ENCODE measurements at places on chromosomes 3 and 15.

- DNase-seq, result no peak
These were observed 3.0 kb upstream of the EDEM1 start for GRCh38 chr3:5184499-5184898.

DNA sequence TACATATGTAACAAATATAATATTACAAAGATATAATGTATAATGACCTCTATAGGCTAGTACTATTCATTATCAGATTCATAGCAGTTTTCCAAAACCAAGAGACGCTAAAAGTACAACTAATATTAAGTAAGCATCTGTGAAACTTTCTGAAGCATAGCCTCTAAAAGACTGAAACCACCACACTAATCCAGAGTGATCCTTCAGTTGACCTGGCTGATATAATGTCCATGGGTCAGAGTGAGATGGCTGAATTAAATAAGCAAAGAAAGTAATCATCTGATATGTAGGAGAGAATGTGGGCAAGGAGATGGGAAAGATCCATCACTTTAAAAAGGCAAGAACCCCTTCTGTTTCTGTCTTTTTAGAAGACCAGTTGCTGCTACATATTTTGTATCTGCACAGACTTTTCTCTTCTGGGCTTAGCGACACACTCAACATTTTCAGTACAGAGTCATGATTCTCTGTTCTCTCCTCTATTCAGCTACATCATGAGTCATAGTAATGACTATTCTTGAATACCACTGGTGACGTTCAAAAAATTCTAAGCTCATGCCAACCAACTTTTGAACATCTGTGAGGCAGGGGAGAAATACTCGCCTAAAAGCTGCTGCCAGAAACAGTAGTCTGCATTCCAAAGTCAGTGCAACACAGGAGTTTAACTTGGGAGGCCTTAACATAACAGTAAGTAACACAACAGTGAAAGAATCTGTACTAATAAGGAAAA is 149.6 kb downstream of the MAGI1 start:
- DNase-seq, result no peak

GRCh38 chr3:81752604-81753003 is 8.8 kb downstream of the GBE1 start:
- no peak for DNase-seq

GRCh38 chr3:41907330-41908073 is 54.4 kb downstream of the ULK4 start:
- no peak for DNase-seq

GRCh38 chr3:69560818-69561217 is 174.9 kb upstream of the FRMD4B start:
- no peak for DNase-seq

DNA sequence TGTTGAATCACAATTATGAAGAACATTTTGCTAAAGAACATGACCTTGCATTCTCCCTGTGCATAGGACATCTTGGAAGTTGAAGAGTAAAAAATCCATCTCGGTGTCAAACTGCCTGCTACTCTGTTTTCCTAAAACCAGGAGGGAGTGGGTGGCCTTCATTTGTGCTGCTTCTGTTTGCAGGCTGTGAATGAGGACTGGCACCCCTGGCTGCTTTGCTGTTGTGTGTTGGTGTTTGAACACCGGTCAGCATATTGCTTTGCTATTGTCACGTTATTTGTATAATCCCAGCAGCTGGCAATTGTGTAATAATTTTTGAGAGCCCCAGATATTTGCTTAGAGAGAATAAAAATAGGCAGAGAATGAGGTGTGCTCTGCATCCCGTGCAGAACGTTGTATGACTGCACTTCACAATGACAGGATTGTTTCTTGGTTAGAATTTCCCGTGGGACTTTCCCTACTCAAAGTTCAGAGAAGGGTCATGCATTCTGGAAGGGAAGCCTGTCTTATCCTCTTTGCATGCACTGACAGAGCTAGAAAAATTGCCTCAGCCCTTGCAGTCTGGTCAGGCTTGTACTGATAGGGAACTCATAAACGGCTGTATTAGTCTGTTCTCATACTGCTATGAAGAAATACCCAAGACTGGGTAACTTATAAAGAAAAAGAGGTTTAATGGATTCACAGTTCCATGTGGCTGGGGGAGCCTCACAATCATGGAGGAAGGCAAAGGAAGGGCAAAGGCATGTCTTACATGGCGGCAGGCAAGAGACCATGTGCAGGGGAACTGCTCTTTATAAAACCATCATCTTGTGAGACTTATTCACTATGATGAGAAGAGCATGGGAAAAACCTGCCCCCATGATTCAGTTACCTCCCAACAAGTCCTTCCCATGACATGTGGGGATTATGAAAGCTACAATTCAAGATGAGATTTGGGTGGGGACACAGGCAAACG is 16.3 kb downstream of the SV2B start:
- DNase-seq, result peak; percentile 96

DNA sequence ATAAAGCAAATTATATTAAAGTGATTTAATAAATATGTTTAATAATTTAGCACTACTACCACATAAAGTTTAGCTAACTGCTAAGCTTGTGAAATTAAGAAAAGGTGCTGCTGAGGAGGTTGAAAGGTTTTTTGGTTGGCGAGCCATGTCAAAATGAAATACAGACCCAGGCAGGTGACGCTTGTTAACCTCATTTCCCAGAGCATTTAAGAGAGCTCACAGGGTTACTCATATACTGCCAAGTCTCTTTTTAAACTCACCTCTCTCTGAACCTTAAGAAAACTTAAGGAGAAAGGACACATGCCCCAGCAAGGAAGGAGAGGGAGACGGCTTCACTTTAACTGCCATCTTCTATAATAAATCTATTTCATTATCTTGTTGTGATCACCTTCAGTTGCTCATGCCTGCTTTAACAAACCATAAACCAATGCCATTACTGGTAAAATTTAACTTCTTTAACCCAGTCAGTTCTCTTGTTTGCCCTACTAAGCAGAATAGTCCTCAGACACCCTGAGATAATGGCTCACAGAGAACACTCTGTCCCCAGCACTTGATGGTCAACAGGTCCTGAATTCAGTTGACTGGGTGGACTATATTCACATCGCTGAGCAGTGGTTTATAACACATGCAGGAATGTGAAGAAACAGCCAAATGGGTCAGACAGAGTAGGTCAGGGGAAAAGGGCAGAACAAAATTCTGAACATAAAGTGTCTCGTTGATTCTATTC is 540.1 kb downstream of the UNC13C start:
- DNase-seq, result no peak

GRCh38 chr3:1515882-1516281 is 423.1 kb downstream of the CNTN6 start:
- no peak for DNase-seq

GRCh38 chr3:180563406-180563805 is 38.6 kb upstream of the TTC14 start:
- DNase-seq, result no peak

- DNase-seq, result no peak
These were observed 748.5 kb upstream of the CBLB start for GRCh38 chr3:106617276-106617675.

- no peak for DNase-seq
These were observed 366.4 kb upstream of the RASGRP1 start for GRCh38 chr15:38930851-38931572.

DNA sequence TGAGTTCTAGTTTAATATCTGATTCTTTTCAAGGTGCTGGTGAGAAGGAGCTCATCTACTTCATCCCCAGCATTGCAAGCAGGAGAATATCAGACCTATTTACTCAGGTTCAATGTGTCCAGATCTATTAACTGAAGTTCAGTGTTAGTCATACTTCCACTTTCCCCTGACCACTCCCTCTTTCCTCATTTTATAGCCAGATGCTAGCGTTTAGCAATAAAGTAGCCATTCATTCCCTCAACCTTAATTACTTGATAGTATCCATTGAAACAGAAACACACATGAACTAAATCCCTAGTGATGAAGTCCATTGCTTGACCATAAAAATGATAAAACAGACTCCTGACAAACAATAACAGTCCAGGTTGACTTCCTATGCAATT is 60.0 kb downstream of the RPL22L1 start:
- DNase-seq, result no peak

GRCh38 chr3:171606151-171606751 is 146.0 kb upstream of the TNIK start:
- no peak for DNase-seq

- no peak for DNase-seq
These were observed 298.3 kb upstream of the GPR149 start for GRCh38 chr3:154728285-154728684.

DNA sequence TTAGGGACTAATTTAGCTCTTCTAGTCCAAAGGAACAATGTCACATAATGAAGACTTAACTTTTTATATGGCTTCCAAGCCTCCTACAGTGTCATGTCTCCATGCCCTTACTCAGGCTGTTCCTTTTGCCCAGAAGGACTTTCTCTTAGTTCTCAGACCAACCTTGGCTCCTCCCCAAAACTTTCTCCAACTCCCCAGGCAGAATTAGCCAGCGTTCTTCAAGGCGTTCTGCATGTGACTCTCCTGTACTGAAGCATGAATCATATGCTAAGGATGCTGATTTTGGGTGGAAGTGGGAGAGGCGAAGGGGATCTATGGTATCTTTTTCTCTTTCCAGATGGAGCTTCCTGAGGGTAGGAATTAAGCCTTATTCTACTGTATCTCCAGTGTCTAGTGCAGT is 335.1 kb upstream of the ICE2 start:
- no peak for DNase-seq

GRCh38 chr3:191972714-191973398 is 511.9 kb downstream of the PYDC2 start:
- no peak for DNase-seq

DNA sequence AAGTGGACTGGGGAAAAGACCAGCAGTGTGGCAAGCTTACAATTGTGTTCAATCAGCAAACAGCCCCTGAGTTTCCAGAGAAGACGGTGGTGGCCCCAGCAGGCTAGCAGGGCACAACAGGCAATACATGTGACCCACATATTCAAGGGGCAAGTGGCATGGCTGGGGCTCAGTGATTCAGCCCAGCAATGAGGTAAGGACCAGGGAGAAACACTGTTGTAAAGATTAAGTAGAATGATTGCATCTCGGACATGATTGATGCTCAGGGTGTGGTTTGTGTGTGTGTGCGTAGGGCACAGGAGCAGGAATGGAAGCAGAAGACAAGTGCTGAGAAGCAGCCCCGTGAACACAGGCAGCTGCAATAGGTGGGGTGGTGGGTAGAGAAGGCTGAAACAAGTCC is 37.9 kb downstream of the KLHL6 start:
- no peak for DNase-seq

GRCh38 chr15:31255732-31256377 is 70.8 kb upstream of the KLF13 start:
- DNase-seq, result no peak

DNA sequence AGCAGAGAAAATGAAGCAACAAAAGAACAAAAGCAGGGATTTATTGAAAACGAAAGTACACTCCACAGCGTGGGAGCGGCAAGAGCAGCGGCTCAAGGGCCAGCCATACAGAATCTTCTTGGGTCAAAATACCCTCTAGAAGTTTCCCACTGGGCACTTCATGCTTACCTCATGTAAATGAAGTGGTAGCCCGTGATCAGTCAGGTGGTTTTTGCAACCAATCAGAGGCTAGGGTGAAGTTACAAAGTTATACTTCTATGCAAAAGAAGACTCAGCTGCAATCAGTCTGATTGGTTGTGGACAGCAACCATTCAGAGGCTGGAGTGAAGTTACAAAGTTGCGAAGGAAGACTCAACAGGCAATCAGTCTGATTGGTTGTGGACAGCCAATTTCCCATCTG is 37.8 kb upstream of the TRH start:
- DNase-seq, result no peak

DNA sequence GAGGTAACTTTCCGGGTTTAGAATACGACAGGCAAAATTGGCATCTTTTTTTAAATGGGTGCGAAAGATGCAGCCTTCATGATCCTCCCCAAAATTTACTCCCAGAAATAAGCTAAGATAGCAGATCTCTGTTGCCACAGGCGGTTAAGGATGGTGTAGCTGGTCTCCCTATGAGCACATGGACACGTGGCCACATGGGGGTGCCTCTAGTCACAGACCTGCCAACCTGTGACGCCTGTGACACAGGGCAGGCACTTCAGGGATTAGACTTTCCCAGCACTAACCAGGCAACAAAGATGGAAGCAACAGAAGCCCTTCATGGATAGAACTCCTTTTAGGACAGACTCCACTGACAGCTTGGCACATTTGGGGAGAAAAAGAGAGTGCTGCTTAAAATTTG is 320.3 kb downstream of the THSD4 start:
- no peak for DNase-seq

DNA sequence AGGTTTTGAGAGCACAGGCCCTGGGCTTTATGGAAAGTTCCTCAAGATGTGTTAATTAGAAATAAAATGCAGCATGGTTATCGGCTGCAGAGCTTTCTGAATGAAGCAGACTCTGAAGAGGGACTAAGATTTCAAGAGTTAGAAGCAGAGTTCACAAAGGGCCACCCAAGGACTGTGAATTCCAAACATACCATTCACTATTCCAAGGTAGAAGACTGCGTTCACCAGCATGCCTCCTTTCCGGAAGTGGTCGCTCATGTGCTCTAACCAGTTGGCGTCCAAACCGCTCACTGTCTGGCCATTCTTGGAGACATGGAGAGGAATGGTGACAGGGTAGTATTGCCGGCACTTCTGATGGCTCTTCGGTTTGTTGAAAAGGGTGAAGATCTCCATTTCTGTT is 104.9 kb downstream of the OXNAD1 start:
- DNase-seq, result no peak

GRCh38 chr3:194687638-194688199 is 2.0 kb downstream of the FAM43A start:
- no peak for DNase-seq

GRCh38 chr3:24225385-24225950 is 269.2 kb downstream of the THRB start:
- no peak for DNase-seq

DNA sequence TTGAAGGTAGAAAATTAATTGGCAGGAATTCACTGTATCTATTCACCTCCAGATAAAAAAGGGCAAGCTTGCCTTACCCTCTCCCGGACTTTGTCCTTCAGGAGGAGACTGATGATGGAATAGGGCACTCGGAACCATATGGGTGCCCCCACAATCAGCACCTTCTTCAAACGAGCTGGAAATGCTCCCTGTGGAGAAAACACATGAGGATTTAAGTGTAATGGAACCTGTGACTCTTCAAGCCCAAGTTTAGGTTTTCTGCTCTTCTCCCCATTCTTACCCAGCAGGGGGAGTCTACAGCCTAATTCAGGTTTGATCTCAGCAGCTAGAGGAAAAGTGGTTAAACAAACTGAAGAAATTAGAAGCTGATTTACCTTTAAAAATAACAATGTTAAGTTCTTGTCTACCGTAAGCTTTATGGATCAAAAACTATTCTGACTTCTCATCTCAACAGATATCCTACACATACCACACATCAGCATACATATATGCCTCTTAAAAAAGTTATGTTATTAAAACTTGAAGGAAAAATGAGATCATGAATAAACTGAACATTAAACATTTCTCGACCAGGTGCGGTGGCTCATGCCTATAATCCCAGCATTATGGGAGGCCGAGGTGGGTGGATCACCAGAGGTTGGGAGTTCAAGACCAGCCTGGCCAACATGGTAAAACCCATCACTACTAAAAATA is 57.5 kb upstream of the SIN3A start:
- no peak for DNase-seq

DNA sequence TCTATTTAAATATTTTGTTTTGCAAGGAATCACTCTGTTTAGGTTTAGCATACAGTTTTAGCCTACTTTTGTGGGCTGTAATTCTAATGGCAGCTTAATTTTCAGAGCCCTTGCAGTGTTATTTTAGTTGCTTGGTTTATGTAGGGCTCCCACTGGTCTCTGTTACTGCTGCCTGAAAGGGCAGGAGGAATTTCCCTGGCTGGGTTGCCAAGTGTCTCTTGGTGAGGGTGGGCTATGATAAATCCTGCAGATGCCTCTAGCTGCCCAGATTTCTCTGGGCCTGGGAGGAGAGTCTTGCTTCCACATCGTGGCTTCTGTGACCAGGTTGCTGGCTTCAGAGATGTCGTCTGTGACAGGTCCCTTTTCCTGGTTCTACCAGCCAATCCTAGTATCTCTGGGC is 36.2 kb downstream of the ILDR1 start:
- no peak for DNase-seq

Measured in NCI-H2081 treated with DMSO at 0.1 percent for 48 hours (cell line).